ENCODE measurements at places on chromosomes 7 and 10. TPM values are rescaled to one million over a fixed set of nuclear protein-coding genes. Genes with fewer than 3 reads are reported as not detected.
A peak's percentile ranks its signal among the peaks of the same experiment; 100 is the strongest.

- no peak for DNase-seq
- H3K36me3 ChIP-seq = no peaks in the 10 kb centered on the region
- no peaks in the 10 kb centered on the region for H3K27me3 ChIP-seq
- no peak overlapping the region for H3K27ac ChIP-seq
Observed at GRCh38 chr7:113267271-113267670, 148.9 kb upstream of the SMIM30 start.

GRCh38 chr7:74441801-74442200 lies 11.9 kb upstream of the GTF2IRD1 start:
- no peaks in the 10 kb centered on the region for H3K27me3 ChIP-seq
- no peaks in the 10 kb centered on the region for H3K4me1 ChIP-seq
- DNase-seq = no peak

- H3K27ac ChIP-seq = no peak overlapping the region
- H3K27me3 ChIP-seq = no peaks in the 10 kb centered on the region
- no peak overlapping the region for H3K4me3 ChIP-seq
- H3K4me1 ChIP-seq = peaks cover 15% of the 10 kb centered on the region
- no peak for DNase-seq
Observed at GRCh38 chr7:67518580-67518979, 521.9 kb downstream of the TYW1 start.

- no peak overlapping the region for H3K27ac ChIP-seq
- H3K4me3 ChIP-seq = no peak overlapping the region
Observed at GRCh38 chr10:31460242-31460641, 141.2 kb downstream of the ZEB1 start.

- DNase-seq = no peak
- peaks cover 6% of the 10 kb centered on the region for H3K36me3 ChIP-seq
- no peaks in the 10 kb centered on the region for H3K27me3 ChIP-seq
- peaks cover 3% of the 10 kb centered on the region for H3K4me1 ChIP-seq
- no peak overlapping the region for H3K27ac ChIP-seq
Observed at GRCh38 chr7:159034394-159034793, 110.3 kb downstream of the VIPR2 start.

- DNase-seq = no peak
- H3K4me3 ChIP-seq = no peak overlapping the region
- no peaks in the 10 kb centered on the region for H3K27me3 ChIP-seq
- no peak overlapping the region for H3K27ac ChIP-seq
- peaks cover 3% of the 10 kb centered on the region for H3K4me1 ChIP-seq
- H3K36me3 ChIP-seq = no peaks in the 10 kb centered on the region
Observed at GRCh38 chr7:925601-926000, 28.9 kb downstream of the ADAP1 start.

DNA sequence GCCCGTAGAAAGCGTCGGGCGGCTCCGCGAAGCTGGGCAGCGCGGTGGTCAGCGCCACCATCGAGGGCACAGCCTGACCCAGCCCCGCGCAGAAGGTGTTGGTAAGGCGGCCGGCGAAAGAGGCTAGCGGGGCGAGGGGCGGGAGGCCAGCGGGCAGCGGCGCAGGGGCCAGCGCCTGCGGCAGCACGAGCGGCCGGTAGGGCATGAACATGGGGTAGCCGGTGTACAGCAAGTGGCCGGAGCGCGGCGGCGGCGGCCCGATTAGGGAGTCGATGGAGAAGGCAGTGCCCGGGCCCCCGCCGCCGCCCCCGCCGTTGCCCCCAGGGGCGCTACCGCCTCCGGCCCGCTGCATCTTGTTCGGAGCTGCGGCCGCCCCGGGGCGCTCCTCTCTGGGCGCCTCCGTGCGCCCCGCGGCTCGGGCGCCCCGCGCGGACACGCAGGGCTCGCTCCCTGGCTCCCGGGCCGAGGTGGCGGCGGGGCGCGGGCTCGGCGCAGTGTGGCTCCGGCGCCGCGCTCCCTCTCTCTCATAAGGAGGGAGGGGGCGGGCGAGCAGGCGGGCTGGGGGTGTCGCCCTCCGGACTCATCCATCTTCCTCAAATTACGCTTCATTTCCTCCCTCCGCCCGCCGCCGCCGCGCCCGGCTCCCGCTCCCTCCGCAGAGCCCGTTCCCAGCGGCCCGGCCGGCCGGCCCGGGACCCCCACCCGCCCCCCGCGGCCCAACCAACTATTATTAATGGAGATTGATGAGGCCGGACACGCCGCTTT lies at the start of gene GBX1:
TSS of gene GBX1 (minus strand) at position 498 of the 765 bp plus-strand sequence. CDS start at position 352, 146 bp downstream.
- peaks cover 8% of the 10 kb centered on the region for H3K27me3 ChIP-seq
- peaks cover 6% of the 10 kb centered on the region for H3K4me1 ChIP-seq
- H3K27ac ChIP-seq = no peak within 1 kb of the TSS
- H3K36me3 ChIP-seq = no peaks in the 10 kb centered on the region

DNA sequence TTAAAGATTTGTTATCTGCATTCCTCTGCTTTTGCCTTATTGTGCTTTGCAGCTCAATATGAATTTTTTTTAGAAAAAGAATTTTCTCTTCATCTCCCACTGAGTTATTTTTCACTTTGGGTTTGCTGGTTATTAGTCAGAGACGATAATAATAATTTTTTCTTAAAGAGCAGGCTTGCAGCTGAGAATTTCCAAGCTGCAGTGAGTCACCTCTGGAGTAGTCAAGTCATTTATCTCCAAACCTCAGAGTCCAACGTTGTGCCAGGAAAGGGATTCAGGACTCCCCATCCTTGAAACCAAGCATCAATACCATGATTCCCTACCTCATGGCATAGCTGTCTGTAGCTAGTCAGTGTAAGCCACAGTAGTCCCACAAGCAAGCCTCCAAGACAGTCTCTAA lies 15.2 kb upstream of the EGR2 start:
- no peaks in the 10 kb centered on the region for H3K4me1 ChIP-seq
- no peak for DNase-seq
- H3K36me3 ChIP-seq = no peaks in the 10 kb centered on the region
- H3K27me3 ChIP-seq = no peaks in the 10 kb centered on the region

The COL1A2 gene
- 1,356 TPM for total RNA-seq

DNA sequence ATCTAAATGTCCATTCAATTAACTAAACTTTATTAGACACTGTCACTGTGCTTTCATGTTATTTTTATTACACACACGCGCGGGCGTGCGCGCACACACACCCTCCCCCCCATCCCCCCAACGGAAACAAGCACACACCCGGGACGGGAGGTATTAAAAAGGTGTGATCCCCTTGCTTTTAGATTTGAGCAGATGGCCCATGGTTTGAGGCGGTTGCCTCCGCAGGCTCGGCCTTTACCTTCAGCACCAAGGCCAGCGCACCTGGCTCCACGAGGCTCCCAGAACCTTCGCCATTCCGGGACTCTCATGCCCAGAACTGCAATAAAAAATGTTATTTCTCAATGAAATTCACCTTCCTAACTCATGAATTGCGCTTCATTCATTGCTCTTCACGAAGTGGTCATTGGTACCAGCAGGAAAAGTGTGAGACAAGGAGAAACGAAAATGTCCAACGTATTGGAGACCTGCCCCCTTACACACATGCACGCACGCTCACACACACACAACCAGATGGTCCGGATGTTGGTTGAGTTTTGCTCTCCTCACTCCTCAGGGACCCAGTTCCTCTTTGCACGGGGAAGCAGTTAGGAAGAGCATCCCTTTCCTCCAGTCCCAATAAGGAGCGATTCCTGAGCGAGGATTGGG lies 20.8 kb upstream of the PTF1A start:
- H3K36me3 ChIP-seq = no peaks in the 10 kb centered on the region
- no peak overlapping the region for H3K27ac ChIP-seq
- H3K27me3 ChIP-seq = peaks cover 4% of the 10 kb centered on the region
- no peak for DNase-seq
- peaks cover 10% of the 10 kb centered on the region for H3K4me1 ChIP-seq

GRCh38 chr10:13234172-13234571 lies at the start of gene UCMA:
Gene UCMA, minus strand, starts transcription at chr10:13234374. Its CDS starts 116 bp downstream, at chr10:13234258.
- H3K27me3 ChIP-seq = no peaks in the 10 kb centered on the region
- H3K4me1 ChIP-seq = no peaks in the 10 kb centered on the region
- H3K36me3 ChIP-seq = no peaks in the 10 kb centered on the region
- DNase-seq = no peak
- H3K4me3 ChIP-seq = no peak within 1 kb of the TSS

DNA sequence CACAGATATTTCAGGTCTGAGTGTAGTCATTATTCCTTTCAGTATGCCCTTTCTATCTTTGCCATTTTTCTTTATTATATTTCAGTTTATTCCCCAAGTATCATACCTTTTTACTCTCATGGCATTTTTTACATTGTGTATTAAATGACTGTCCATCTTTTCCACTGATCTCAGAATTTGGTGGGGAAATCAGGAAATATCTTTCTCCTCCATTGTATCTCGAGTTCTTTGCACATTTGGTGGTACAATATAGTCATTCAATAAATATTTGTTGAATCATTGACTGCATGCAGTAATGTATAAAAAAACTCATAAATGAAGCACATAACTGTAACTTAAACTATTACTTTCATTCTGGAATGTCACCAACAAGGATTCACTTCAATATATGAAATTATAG lies 354.7 kb downstream of the HGF start:
- no peak overlapping the region for H3K4me3 ChIP-seq
- no peak overlapping the region for H3K27ac ChIP-seq
- DNase-seq = no peak
- no peaks in the 10 kb centered on the region for H3K36me3 ChIP-seq
- no peaks in the 10 kb centered on the region for H3K4me1 ChIP-seq

DNA sequence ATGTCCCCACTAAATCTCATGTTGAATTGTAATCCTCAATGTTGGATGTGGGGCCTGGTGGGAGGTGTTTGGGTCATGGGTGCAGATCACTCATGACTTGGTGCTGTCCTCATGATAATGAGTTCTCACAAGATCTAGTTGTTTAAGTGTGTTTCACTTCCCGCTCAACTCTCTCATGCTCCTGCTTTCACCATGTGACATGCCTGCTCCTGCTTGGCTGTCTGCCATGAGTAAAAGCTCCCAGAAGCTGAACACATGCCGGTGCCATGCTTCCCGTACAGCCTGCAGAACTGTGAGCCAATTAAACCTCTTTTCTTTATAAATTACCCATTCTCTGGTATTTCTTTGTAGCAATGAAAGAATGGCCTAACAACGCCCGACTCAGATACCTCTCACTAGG lies 6.2 kb upstream of the PSTK start:
- no peaks in the 10 kb centered on the region for H3K27me3 ChIP-seq
- no peak overlapping the region for H3K4me3 ChIP-seq
- H3K27ac ChIP-seq = no peak overlapping the region

GRCh38 chr10:134247-135131 lies 766 bp upstream of the ZMYND11 start:
- H3K27me3 ChIP-seq = no peaks in the 10 kb centered on the region
- H3K27ac ChIP-seq = peak overlapping the region; percentile 95
- H3K36me3 ChIP-seq = no peaks in the 10 kb centered on the region
- peaks cover 35% of the 10 kb centered on the region for H3K4me1 ChIP-seq
- DNase-seq = no peak
- H3K4me3 ChIP-seq = peak overlapping the region; percentile 74

GRCh38 chr7:74083928-74084721 lies 521 bp downstream of the LIMK1 start:
- peak overlapping the region; percentile 82 for H3K4me3 ChIP-seq
- peaks cover 12% of the 10 kb centered on the region for H3K4me1 ChIP-seq
